ENCODE measurements at places on chromosomes 2 and 18.

DNA sequence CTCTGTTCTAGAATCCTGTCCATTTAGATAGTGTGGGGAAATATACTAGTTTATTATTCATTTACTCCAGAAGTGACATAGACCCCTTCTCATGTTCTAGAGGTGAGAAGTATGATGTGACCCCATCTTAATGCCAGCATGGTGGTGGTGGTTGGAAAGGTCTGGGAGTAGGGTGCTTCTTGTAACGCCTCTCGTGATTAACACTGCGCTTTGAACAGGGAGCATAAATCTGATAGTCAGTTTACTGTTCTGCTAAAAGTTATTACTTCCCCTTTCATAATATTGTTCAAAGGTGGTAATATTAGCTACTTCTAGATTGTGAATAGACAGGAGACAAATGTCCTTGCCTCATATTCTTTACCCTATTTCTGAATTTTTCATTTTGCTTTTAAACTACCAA, 35.6 kb downstream of the EHBP1 start:
- DNase-seq: no peak

GRCh38 chr2:160751021-160751420, 257.4 kb upstream of the RBMS1 start:
- no peak for DNase-seq

- peak; percentile 86 for DNase-seq
Measured at GRCh38 chr2:192267484-192267883, 72.8 kb upstream of the TMEFF2 start.

DNA sequence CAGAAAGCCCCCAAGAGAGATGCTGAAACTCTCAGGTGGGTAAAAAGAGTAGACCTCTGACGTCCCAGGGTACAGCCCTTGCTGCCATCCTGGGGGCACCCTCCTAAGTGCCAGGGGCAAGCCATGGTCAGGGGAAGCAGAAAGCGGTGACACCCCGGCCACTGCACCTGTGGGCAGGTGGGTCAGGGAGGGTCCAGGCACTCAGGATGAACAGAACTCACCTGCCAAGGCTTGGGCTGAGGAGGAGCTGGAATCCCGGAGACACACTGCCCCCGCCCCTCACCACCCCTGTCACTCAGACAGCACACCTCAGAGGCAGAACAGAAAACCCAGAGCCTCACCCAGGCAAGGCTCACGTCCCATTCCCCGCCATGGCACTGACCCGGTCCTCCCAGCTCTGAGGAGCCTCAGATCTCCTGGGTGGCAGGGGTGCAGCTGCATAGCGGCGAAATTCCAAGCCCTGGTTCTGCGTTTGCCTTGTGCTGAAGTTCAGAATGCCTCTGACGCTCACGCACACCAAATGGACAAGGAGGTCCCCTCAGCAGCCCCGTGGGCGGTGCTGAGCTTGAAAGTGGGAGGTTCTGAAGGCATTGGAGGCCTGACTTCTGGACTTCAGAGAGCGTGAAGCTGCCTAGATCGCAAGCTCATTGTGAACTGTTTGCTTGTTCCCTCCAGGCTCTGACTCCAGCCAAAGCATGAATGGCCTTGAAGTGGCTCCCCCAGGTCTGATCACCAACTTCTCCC, 4.3 kb downstream of the GPR17 start:
- no peak for DNase-seq

DNA sequence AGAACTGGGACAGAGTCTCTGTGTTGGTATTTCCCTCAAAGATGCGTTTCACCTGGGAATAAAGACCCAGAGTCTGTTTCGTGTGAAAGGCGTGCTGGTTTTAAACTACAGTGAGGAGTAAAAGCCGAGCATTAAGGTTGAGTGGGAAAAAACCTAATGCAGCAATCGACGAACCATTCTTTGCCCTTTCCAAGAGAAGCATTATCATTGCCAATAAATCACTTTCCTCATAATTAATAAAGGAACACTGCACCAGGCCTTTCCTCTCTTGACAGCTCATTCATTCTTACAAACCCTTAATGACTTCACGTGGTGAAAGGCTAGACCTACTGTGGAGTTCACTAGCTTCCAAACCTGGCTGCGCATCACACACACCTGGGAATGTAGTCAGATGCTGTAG, 896 bp upstream of the SLC8A1 start:
- DNase-seq: no peak

GRCh38 chr18:64037812-64038414, 68.0 kb downstream of the SERPINB8 start:
- DNase-seq: peak; percentile 4

GRCh38 chr2:226378753-226379705, 420.6 kb downstream of the IRS1 start:
- no peak for DNase-seq

- DNase-seq: no peak
Measured at GRCh38 chr2:16855183-16855582, 189.5 kb upstream of the CYRIA start.
